ENCODE measurements at places on chromosomes 5 and 9. TPM values are rescaled to one million over a fixed set of nuclear protein-coding genes. Genes with fewer than 3 reads are reported as not detected.

- DNase-seq = no peak
These were observed 16.5 kb downstream of the ZNF462 start for GRCh38 chr9:106879439-106879882.

DNA sequence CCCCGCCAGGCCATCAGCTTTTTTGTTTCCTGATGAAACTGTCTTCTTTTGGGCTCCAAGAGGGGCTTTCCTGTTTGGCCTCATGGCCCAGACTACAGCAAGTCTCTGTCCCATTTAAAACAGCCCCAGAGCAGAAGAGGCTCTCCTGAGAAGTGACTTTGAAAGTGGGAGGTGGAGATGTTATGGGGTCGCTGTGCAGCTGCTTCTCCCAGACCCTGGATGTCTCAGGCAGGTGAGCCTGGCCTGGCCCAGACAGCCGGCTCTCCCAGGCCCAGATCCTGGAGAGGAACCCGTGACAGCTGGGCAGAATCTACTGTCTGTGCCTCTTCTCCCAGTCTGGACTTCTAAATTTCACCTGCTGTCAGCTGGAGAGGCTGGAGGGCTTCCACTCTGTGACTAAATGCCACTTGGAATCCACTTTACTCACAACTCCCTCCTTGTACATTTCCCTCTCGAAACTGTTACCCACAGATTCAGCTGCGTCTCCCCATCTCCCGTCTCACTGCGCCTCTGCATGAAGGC, 20.6 kb downstream of the FAM78A start:
- no peak for DNase-seq

DNA sequence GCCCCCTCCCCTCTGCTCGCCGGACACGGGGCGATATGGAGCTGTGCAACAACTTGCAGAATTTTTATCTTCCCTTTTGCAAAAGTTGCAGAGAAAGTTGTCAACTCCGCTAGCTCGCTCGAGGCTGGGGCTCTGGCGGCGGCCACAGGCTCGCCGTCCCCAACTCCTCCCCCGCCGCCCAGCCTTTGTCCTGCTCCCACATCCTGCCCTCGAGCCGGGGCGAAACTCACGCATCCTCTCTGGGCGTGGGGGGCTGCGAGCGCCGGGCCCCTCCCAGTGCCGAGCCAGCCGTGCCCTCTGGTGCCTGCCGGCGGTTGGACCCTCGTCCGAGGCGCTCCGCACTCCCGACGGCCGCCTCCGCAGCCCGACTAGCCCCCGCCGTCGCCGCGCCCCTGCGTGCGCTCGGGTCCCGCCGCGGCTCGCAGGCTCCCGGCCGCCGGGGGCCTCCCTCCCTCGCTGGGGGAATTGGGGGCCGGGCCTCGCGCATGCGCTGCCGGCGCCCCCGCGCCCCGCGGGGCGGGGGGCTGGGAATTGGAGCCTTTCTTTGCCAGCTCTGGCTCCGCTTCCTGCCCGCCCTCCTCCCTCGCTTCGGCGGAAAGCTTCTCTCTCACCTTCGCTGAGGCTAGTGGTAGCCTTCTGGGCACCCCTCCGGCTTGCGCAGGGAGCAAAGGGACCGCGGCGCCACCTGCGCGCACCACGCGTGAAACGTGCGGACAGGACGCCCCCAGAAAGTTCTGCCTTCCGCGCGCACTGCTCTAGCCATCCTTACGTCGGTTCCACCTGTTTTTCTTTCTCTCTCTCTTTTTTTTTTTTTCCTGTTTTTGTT, at the start of gene CCNJL:
Gene CCNJL (minus strand): TSS at position 431 of the 826 bp plus-strand sequence. CDS start 641 bp downstream, outside the sequence.
- no peak for DNase-seq

DNA sequence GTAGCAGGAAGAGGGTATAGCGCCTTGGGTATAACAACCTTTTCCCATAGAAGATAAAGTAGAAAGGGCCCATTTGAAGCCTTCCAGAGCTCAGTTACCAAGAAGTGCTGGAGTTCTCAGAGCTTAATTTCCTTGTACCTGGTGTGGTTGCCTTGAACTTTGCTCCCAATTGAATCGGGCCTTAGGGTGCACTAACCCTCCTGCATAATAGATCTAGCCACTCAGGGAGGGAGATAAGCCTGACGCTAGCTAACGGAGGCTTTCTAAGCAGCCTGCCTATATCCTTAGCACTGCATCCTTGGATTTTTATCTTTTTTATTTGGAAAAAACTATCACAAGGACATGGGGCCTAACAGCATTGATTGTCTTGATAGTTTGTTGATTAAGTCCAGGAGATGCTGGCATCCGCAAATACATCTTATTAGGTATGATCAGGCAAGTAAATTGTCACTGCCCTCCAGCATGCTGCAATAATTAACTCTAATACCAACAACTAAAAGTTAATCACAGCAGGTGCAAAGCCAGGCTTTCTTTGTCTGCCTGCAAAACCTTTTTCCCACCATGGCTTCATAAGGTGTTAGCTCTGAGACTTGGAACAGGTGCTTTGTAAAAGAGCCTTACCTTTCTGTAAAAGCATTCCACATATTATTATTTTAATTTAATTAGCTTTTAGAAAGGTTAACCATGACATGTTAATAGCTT, 199.4 kb downstream of the SREK1 start:
- no peak for DNase-seq

- no peak for DNase-seq
These were observed 2.9 kb downstream of the HTR1A start for GRCh38 chr5:63959177-63959982.

DNA sequence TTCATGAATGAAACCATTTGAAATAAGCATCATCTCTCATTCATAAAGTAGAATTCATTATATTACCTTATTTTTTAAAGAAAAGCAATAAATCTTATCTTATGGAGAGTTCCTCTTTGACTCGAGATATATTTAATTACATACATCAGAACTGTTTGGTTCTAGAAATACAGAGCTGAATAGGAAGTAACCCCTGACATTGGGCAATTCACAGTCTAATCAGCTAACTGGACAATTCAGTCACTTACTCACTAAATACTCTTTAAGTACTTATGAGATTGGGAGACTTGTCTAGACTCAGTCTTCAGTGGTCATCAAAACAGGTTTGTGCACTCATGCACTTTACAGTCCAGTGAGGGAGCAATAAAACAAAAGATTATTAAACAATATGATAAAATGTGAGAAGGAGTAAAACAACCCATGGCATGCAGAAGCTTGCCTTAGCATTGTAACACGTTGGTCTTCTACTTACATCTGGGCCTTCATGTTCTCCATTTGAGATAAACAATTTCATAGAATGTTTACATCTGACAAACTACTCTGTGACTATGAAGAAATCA, 11.5 kb upstream of the FBXO38 start:
- no peak for DNase-seq

TMEM252 gene
- total RNA-seq = not detected

CATSPER3 gene
- total RNA-seq = 0.32 TPM

SMC2 gene
- 63.8 TPM for total RNA-seq
